ENCODE measurements at places on chromosomes 3 and 15.
A peak's percentile ranks its signal among the peaks of the same experiment; 100 is the strongest.

GRCh38 chr3:32275506-32275905, 37.0 kb downstream of the CMTM8 start:
- DNase-seq: no peak

DNA sequence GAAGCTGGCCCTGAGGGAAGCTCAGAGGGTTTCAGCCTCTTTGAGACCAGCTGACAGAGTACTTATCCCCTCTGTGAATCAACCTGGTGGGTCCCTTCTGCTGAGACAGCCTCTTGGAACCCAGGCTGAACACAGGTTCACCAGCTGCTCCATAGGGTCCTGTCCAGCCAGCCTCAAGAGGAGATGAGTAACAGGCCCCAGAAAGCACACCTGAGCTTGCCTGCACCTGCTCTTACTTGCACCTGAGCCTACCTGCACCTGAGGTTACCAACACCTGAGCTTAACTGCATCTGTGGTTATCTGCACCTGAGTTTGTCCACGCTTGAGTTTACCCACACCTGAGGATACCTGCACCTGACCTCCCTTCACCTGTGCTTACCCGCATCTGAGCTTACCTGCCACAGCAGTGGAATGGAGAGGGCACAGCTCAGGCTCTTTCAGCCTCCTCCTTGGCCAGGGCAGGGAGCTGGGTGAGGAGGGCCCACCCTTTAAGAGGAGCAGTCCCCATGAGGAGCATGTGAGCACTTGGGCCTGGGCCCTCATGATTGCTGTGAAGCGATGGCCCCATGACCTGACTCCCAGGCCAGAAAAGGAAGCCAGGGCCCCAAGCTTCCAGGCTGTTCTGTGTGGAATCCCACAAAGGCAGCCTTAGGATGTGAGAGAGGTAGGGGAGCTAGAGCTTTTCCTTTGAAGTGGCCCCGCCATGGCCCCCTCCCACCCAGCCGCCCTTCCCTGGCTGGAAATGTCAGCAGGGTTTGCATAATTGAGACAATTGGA, at the start of gene TRPM1:
TSS of gene TRPM1 (minus strand) at position 464 of the 777 bp plus-strand sequence. CDS start 20,370 bp downstream, outside the sequence.
- DNase-seq: no peak

DNA sequence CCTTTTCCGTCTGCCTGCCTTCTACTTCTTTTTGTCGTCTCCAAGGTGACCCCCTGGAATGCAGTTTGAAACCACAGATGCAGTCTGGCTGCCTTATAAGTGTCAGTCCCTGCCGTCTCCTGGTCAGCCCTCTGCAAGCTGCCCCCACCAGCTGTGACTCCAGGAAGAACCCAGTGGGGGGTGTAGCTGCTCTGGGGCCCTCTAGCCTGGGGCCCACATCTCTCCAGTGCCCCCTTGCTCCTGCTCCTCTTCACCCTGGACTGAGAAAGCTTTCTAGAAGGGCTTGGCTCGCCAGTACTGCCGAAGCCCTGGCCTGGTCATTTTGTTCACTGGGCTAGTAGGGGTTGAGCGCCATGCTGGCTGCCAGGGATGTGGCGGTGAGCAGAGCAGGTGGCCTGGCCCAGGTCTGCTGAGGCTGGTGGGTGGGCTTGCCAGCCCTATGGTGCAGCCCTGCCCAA, 21.3 kb downstream of the SYNM start:
- DNase-seq: no peak

- DNase-seq: no peak
Observed at GRCh38 chr3:175238801-175239200, 379.7 kb downstream of the NAALADL2 start.

GRCh38 chr15:77464129-77464865, 43.6 kb downstream of the HMG20A start:
- no peak for DNase-seq

- DNase-seq: no peak
Observed at GRCh38 chr3:126179825-126180476, 435 bp downstream of the ALDH1L1 start.

DNA sequence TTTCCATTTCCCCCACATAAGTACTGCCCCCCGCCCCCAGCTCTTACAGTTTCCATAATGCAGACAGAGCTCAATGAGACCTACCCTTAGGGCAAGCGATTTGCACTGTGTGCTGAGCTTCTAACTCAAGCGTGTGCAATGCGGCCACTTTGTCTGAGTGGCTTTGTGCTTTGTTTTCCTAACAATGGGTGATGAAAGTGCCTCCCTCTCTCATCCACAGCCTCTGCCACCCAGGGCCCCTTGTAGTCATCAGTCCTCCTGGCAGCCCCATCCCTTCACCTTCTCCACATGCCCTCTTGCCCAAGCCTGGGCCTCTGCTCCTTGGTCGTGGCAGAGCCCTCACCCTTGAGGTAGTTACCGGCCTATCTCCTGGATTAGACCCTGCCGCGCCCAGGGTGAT, 17.2 kb downstream of the DAPK2 start:
- no peak for DNase-seq

GRCh38 chr3:162933656-162934055, 1437.0 kb downstream of the OTOL1 start:
- no peak for DNase-seq

GRCh38 chr3:124558991-124559845, 171.0 kb upstream of the UMPS start:
- peak; percentile 58 for DNase-seq

DNA sequence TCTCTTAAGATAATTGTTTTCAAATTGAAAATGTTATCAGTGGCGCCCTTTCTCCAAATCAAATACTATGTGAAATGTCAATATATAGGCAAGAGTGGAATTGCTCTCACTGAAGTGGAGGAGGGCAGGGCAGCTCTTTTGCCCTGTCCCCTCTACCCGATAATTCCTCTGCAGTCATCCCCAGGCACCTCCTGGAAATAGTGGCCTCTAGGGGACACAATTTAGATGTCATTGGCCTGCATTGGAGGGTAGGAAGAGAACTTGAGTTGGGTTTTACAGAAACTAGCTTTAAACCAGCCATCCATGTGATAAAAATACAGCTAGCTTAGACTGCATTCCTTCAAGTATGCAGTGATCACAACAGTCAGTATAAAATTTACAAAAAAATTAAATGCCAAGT, 288.9 kb downstream of the EDEM1 start:
- DNase-seq: no peak

GRCh38 chr3:45227071-45227820, 1.2 kb upstream of the TMEM158 start:
- no peak for DNase-seq

DNA sequence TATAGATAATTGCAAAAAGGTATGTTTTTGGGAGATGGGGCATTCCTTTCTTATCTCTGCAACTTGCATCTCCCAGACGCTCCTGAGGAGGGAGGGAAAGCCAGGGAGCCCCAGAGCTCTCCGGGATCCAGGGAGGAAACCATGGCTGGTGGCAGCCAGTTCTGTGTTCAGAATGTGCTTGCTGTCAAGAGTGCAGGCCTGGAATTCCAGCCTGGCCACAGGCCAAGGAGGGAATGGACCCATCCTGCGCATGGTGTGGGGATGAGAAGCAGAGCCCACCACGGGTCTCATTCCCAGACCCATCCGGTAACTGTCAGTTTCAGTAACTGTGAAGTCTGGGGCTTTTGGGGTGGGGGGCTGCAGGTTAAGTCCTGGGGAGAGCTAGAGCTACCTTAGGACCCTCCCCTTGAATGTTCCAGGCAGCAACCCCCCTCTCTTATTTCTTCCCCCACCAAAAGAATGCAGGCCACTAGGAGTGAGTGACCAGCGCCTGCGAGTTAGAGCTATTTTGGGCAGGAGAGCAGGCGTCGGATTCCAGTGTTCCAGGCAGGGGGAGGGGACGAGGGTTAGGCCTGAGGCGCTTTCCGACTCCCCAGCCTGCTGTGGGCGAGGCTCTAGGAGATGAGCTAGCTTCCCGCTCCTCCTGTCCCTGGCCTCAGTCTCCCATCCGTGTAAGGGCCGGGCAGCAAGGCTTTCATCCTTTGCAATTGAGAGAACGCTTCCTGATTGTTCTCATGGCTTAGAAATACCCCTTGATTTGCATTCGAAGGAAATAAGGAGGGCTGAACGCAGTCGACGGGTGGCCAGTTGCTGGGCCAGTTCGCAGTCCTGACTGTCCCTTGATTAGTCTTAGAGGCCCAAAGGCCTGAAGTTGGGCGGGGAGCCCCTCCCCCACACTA, 781 bp upstream of the DAG1 start:
- DNase-seq: no peak

DNA sequence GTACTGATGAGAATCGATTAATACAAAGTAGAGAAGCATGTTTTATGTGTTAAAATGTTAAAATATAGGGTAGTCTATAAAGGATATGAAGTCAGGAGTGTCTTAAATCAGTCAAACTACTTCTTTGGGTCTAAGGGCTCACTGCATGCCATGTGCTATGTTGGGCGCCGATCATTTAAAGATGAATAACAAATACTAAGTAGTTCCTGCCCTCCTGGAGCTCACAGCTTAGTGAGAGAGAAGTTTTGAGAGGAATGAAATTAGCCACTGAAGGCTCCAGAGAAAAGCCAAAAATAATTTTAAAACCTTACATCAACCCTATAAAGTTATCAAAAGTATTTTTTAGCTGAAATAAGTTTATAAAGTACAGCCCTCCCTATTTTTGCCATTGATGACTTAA, 44.5 kb downstream of the BLM start:
- no peak for DNase-seq

GRCh38 chr3:159473206-159473605, 515.4 kb upstream of the IL12A start:
- no peak for DNase-seq

DNA sequence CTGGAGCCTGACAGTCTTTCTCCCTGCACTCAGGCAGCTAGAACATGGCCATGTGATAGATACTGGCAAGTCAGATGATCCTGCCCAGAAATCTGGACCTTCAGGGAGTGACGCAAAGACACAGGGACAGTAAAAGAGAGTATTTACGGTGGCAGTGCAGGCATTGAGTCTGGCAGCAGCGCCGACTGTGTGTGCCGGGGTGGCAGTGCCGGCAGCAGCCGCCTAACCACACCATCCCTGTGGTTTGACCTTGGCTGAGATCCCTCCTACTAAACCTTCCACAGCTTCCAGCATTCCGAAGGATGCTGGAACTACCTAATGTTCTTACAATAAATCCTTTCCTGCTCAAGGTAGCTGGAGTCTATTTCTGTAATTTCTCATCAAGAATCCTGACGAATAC, 4.6 kb upstream of the TSPAN3 start:
- DNase-seq: no peak

DNA sequence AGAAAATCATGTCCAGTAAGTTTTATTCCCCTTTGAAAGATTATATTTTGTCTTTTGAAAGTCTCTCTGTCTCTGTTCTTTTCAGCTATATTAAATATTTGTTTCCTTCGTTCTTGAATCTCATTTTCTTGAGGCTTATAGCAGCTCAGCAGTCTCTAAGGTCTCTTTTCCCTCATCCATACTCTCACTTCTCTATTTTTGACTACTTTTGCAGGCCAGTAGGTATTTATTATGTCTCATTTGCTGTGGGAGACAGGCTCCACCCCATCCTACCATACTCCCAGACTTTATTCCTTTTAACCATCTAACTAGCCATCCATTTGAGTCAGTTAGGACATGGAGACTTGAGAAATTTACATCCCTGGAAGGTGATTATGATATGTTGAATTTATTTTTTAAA, 71.0 kb downstream of the FILIP1L start:
- DNase-seq: no peak

- no peak for DNase-seq
Observed at GRCh38 chr3:58063022-58063815, 55.0 kb downstream of the FLNB start.

GRCh38 chr15:29883126-29883525, 60.9 kb upstream of the TJP1 start:
- no peak for DNase-seq

GRCh38 chr3:45881078-45882022, 5.0 kb upstream of the CCR9 start:
- DNase-seq: no peak

DNA sequence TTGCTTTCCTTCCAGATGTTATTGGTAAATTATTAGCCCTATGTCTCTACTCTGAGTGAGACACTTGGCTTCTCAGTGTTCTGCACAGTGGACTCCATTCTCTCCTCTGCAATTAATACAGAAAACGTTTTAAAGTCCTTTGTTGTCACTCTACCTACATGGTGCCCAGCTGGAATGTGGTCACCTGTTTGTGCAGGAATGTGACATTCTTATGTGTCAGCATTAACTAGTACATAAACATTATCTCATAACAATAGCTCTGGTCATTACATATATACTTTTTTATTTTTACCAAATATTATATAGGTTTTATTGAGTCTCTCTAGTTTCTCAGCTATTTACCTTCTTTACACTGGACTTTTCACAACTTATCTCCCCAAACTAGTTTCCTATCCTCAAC, 147.0 kb upstream of the KCNMB2 start:
- no peak for DNase-seq

- DNase-seq: no peak
Observed at GRCh38 chr3:46695177-46695961, 1.9 kb upstream of the ALS2CL start.

DNA sequence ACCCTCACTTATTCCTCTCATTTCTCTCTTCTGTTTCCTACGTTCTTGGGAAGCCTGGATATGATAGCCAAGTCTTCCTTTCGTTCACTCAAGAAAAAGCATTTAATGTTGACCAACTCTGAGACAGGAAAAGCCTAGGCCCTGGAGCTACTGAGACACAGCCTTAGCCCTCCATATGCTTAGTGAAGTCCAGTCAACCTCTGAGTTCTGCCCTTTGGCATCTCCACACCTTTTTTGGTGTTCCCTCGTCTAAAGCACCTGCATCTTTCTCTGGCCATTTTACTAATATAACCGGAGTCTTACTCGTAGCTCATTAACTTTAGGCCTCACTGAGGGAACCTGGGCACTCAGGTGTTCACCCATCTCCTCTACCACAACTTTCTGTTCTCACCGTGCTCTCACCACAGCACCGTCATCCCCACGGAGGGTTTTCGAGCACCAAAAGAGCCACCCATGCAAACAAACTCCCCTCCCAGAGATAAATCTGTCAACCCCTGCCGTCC, 632 bp downstream of the MTHFS start:
- no peak for DNase-seq

- DNase-seq: peak; percentile 29
Observed at GRCh38 chr15:27426805-27427204, 455.8 kb downstream of the GABRG3 start.

GRCh38 chr15:58546635-58547627, 115.1 kb downstream of the LIPC start:
- no peak for DNase-seq

- no peak for DNase-seq
Observed at GRCh38 chr3:11616551-11616950, 27.2 kb downstream of the VGLL4 start.

DNA sequence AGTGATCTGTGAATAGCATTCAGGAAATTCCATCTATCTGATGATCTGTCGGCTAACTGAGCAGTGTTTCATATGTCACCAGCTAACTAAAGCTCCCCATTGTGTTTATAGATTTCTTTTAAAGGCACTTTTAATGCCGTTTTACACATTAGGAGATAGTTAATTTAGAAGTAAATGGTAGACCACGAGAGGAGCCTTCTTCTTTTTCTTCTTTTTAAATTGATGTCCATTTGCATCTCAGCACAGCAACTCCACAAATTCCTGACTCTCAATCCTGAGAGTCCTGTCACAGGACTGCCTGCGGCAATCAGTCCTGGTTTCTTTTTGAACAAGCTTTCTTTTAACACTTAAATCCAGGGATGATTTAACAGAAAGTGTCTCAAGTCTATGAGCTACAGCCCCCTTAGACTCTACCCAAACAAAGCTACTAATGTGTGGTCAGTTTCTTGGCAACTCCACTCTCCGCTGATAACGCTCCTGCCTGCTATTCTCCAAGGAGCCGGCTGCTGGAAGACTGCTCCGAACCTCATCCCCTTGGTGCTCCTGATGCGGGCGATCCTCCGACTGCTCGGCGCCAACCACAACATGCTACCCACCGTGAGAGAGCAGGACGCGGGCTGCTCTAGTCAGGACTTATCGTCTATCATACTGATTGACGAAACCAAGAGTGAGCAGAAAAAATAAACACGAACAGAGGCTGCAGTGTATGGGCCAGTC, 421.4 kb downstream of the MECOM start:
- no peak for DNase-seq
